T-helper 17 cell (primary cell): ENCODE measurements at places on chromosomes 7 and 10. TPM values are rescaled to one million over a fixed set of nuclear protein-coding genes. Genes with fewer than 3 reads are reported as not detected.

GRCh38 chr10:78207776-78208175 is 174.1 kb downstream of the RPS24 start:
- no peak overlapping the region for H3K27ac ChIP-seq
- H3K4me3 ChIP-seq = no peak overlapping the region

DNA sequence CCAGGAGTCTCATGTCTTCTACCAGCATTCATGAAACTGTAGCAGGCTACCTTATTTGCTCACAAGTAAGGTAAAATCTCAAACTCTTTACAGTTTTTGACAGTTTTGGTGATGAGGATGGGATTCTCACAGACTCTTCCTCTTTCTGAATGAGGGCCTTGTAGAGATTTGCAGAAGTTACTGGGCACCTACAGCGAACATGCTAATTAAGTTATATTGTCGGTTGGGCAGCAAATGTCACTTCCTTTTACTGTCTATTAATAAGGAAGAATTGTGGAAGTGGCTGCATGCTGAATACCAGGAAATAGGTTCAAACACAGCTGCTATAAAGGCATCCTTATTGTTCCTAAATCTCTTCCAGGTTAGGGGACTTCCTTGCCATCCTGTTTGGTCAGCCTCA is 189.6 kb downstream of the DNAJC1 start:
- no peak for DNase-seq
- no peak overlapping the region for H3K27ac ChIP-seq
- no peaks in the 10 kb centered on the region for H3K36me3 ChIP-seq
- no peaks in the 10 kb centered on the region for H3K27me3 ChIP-seq

DNA sequence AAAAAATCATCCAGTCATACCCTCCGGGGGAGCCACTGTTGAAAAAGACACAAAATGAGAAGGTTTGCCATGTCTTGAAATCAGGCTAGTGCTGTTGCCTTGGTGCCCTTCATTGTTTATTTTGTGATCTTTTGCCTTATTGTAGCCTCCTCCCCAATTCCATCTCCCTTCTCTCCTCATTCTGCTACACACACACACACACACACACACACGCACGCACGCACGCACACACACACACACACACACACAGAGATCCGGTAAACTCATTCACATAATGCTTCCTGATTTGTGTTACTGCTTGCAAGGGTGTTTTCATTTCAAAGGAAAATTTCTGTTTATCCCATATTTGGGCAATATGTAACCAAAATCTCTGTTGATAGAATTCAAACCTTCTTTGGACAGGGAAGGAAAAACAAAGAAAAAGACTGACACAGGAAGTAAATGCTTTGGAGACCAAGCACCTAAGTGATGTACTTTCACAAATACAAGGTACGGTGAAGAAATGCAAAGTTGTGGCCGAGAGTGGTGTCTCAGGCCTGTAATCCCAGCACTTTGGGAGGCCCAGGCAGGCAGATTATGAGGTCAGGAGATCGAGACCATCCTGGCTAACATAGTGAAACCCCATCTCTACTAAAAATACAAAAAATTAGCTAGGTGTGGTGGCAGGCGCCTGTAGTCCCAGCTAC is 141.1 kb upstream of the CDK13 start:
- H3K27me3 ChIP-seq = peaks cover 34% of the 10 kb centered on the region
- H3K36me3 ChIP-seq = peaks cover 4% of the 10 kb centered on the region
- H3K4me1 ChIP-seq = no peaks in the 10 kb centered on the region
- DNase-seq = no peak

- no peaks in the 10 kb centered on the region for H3K27me3 ChIP-seq
- no peak for DNase-seq
- peaks cover 32% of the 10 kb centered on the region for H3K4me1 ChIP-seq
- peak overlapping the region; percentile 96 for H3K27ac ChIP-seq
- no peaks in the 10 kb centered on the region for H3K36me3 ChIP-seq
Observed at GRCh38 chr10:17022466-17022825, 107.2 kb downstream of the CUBN start.

ANKRD1 gene
- total RNA-seq = not detected

DNA sequence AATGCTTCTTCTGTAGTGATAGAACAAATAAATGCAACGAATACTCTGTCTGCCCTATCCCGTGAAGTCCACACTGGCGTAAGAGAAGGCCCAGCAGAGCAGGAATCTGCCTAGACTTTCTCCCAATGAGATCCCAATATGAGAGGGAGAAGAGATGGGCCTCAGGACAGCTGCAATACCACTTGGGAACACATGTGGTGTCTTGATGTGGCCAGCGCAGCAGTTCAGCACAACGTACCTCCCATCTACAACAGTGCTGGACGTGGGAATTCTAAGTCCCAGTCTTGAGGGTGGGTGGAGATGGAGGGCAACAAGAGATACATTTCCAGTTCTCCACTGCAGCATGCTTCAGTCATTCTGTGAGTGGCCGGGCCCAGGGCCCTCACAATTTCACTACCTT is 45.8 kb downstream of the FIGNL1 start:
- peaks cover 5% of the 10 kb centered on the region for H3K36me3 ChIP-seq
- peaks cover 60% of the 10 kb centered on the region for H3K4me1 ChIP-seq
- no peak for DNase-seq
- no peaks in the 10 kb centered on the region for H3K27me3 ChIP-seq
- H3K4me3 ChIP-seq = no peak overlapping the region

DNA sequence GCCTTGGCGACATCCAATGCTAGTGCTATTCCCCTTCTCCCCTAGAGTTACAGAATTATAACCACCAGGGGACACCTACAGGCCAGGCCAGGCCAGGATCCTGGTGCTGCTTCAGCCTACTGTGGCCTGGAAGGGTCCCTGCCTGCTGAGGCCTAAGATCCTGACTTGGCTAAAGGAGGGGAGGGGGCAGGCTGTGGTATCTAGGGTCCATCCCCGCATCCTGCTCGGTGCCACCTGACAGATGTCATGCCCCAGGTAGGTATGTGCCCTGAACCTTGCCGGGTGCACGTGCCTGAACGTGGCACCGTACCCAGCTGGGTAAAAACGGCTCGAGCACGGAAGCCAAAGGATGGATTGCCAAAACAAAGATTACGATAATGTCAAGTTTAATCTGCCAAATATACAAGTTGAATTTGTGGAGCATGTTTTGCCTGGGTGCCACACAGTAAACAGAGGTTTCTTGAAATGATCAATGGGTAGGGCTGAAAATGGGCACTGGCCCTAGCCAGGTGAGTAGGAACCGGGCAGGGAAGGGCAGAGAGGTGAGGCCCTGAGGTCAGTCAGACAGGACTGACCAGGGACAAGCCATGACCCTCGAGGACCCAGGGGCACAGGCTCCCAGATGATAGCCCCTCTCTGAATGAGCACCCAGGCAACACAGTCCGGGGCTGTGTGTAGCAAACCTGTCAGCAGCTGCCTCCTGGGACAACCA is 12.6 kb downstream of the PDAP1 start:
- H3K27ac ChIP-seq = no peak overlapping the region
- H3K4me3 ChIP-seq = no peak overlapping the region
- peaks cover 2% of the 10 kb centered on the region for H3K36me3 ChIP-seq
- no peaks in the 10 kb centered on the region for H3K27me3 ChIP-seq
- peaks cover 24% of the 10 kb centered on the region for H3K4me1 ChIP-seq
- no peak for DNase-seq

GRCh38 chr10:8396675-8397074 is 342.2 kb downstream of the GATA3 start:
- H3K4me1 ChIP-seq = peaks cover 32% of the 10 kb centered on the region
- no peak overlapping the region for H3K27ac ChIP-seq
- H3K36me3 ChIP-seq = no peaks in the 10 kb centered on the region
- H3K4me3 ChIP-seq = no peak overlapping the region
- H3K27me3 ChIP-seq = no peaks in the 10 kb centered on the region
- no peak for DNase-seq

- H3K27me3 ChIP-seq = peaks cover 17% of the 10 kb centered on the region
- no peak overlapping the region for H3K4me3 ChIP-seq
- peak overlapping the region; percentile 32 for H3K27ac ChIP-seq
- DNase-seq = no peak
- H3K36me3 ChIP-seq = peaks cover 2% of the 10 kb centered on the region
Observed at GRCh38 chr10:126012485-126012884, 116.1 kb downstream of the FANK1 start.

GRCh38 chr7:107613948-107614347 is 33.9 kb downstream of the BCAP29 start:
- H3K4me1 ChIP-seq = no peaks in the 10 kb centered on the region
- no peak overlapping the region for H3K4me3 ChIP-seq
- H3K36me3 ChIP-seq = peaks cover 3% of the 10 kb centered on the region
- no peaks in the 10 kb centered on the region for H3K27me3 ChIP-seq
- no peak for DNase-seq

DNA sequence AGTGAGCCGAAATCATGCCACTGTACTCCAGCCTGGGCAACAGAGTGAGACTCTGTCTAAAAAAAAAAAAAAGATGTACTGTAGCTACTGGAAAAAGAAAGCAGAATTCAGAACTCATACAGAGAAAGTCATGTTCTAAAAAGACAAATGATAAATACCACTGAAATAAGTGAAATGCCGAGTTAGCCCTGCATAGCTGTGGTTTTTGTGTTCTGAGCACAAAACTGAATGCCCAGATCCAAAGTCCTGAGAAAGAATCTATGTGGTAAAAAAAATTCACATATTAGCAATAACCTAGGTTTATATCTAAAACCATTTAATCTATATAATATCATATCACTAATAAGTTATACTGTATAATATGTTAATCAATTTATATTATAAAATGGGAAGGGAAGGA is 29.3 kb upstream of the HECW1 start:
- peaks cover 62% of the 10 kb centered on the region for H3K27me3 ChIP-seq
- no peak overlapping the region for H3K4me3 ChIP-seq
- H3K4me1 ChIP-seq = no peaks in the 10 kb centered on the region

- H3K4me3 ChIP-seq = no peak overlapping the region
- H3K27me3 ChIP-seq = no peaks in the 10 kb centered on the region
- DNase-seq = no peak
- no peak overlapping the region for H3K27ac ChIP-seq
Observed at GRCh38 chr7:34162677-34163076, 257.3 kb downstream of the BMPER start.

DNA sequence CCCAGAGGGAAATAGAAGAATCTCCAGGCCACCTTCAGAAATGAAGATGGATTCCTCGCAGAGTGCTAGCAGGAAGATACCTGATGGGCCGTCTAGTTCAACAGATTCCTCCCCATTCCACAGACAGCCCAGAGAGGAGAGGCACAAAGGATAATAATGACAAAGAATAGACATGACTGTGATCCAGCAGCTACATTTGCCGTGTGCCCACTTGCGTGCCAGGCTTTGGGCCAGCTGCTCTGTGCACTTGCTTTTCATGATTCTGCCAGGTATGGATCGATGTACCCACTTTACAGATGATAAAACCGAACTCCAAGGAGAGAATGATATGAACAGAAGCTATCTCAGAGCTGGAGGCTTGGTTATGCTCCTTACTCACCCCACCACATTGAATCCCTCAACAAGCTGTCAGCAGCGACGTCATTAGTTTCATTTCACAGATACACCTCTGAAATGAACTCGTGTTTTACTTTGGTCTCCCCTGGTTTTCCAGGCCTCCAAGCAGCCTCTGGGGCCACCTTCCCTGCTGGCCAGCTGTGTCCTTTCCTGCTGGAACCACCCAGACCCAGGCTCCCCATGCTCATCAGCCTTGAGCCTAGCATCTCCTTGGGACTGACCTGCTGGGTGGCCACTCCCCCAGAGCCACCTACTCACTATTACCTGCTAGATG is 11.9 kb upstream of the WDFY4 start:
- H3K27me3 ChIP-seq = peaks cover 23% of the 10 kb centered on the region
- H3K4me3 ChIP-seq = no peak overlapping the region
- H3K36me3 ChIP-seq = no peaks in the 10 kb centered on the region
- H3K4me1 ChIP-seq = no peaks in the 10 kb centered on the region

ZNF467 gene
- 8.4 TPM for total RNA-seq

ANKRD2 gene
- not detected for total RNA-seq

GRCh38 chr10:128566361-128566968 is 440.2 kb upstream of the MKI67 start:
- H3K27me3 ChIP-seq = no peaks in the 10 kb centered on the region
- no peaks in the 10 kb centered on the region for H3K36me3 ChIP-seq
- H3K4me1 ChIP-seq = no peaks in the 10 kb centered on the region
- H3K4me3 ChIP-seq = no peak overlapping the region

- H3K4me3 ChIP-seq = peak overlapping the region; percentile 43
- DNase-seq = peak; percentile 39
- H3K4me1 ChIP-seq = peaks cover 5% of the 10 kb centered on the region
- peaks cover 2% of the 10 kb centered on the region for H3K36me3 ChIP-seq
Observed at GRCh38 chr7:1664711-1665548, 5.1 kb upstream of the ELFN1 start.

PTF1A gene
- not detected for total RNA-seq

DNA sequence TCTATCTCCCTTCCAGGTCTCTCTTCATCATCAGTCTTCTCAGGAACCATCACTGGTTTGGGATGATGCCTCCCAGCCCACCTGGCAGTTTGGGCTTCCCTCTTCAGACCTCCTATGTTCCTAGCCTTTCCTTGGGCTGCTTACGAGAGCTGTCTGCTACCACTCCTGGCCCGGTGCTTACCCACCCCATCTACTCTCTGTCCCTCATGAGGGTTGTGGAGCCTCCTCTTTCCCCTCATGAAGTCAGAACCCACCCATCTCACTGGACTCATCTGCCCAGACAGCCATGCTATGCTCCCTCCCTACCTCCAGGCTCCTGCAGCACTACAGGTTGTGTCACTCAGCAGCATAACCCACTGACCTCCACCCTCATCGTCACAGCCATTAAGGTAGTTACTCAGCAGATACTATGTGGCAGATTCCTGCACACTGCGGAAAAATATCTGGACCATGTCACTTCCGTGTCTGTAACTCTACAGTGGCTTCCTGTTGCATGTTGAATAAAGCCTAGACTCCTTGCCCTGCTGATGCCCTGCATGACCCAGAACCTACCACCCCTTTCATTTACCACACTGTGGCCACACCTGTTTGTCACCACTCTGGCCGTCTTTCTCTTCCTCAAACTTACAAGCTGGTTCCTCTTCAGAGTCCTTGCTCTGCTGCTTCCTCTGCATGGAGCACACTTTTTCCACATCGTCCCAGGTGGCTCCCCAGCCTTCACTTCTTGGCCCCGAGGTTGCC is 2.0 kb downstream of the DBNL start:
- no peak for DNase-seq
- H3K27me3 ChIP-seq = no peaks in the 10 kb centered on the region
- peak overlapping the region; percentile 99 for H3K27ac ChIP-seq
- H3K36me3 ChIP-seq = peaks cover 4% of the 10 kb centered on the region

CREB5 gene
- 1.8 TPM for total RNA-seq

CPA4 gene
- total RNA-seq = not detected

AKR1D1 gene
- not detected for total RNA-seq

GDF2 gene
- not detected for total RNA-seq

DNA sequence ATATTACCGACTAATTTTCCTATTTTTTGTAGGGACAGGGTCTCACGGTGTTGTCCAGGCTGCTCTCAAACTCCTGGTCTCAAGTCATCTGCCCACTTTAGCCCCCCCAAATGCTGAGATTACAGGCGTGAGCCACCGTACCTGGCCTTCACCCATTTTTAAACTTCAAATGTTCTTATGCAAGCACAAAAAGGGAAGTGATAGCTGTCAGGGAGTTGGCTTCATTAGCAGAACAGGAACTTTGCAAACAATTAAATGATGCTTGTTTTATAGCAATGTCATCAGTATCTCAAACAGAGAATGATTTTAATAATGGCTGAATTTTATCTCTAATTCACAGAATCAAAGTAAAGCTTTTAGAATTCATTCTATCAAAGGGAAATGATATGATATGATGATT is 49.8 kb upstream of the FAM171A1 start:
- H3K36me3 ChIP-seq = peaks cover 2% of the 10 kb centered on the region
- DNase-seq = no peak
- no peak overlapping the region for H3K4me3 ChIP-seq
- H3K27me3 ChIP-seq = peaks cover 21% of the 10 kb centered on the region
- H3K4me1 ChIP-seq = no peaks in the 10 kb centered on the region
